ENCODE measurements at places on chromosomes 3 and 15.

DNA sequence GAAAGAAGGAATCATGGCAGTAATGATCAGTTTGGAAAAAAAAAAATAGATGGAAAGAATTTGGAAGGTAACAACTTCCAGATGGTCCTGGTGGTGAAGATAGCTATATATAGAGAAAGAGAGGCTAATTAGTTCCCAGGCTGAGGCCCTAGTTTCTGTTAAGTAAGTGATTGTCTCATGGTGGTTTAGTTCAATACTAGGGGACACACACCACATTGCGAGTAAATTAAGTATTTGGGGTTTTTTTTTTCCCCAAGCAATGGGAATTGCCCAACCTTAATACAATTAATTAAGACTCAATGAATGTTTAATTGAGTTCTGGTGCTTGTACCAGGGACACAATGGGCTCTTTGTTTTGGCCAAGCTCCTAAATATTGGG, 143.8 kb upstream of the WNT5A start:
- DNase-seq = no peak

- DNase-seq = no peak
These were observed 12.6 kb downstream of the DUSP7 start for GRCh38 chr3:52043750-52044149.

- DNase-seq = no peak
These were observed 82.9 kb downstream of the HES1 start for GRCh38 chr3:194218646-194219453.

DNA sequence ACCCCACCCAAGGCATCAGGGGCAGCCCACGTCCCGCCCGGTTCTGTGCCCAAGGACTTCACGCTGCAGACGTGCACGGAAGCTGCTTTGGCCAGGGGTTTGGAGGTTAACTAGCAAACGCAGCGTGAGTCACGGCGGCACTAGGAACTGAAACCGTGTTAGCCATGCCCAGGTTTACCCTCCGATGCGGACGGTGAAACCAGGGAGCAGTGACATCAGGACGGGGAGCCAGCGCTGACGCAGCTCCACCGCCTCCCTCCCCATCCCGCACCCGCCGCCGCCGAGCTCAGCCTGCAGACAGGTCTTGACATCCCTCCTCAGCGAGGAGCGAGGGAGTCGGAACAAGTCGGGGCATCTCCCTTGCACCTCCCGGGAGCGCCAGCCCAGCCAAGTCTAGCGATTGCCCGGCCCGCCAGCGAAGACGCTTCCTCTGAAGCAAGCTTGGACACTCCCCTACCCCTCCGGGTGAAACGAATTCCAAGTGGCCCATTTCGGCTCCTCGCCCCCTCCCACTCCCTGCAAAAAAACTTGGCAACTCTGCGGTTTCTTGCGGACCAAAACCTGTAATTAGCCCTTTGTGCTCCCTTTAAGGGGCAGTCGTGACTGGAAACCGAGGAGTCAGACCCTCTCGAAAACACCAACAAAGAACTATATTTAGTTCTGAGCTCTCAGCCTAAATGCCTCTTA, 1.4 kb upstream of the RAP2B start:
- DNase-seq = peak; percentile 91

DNA sequence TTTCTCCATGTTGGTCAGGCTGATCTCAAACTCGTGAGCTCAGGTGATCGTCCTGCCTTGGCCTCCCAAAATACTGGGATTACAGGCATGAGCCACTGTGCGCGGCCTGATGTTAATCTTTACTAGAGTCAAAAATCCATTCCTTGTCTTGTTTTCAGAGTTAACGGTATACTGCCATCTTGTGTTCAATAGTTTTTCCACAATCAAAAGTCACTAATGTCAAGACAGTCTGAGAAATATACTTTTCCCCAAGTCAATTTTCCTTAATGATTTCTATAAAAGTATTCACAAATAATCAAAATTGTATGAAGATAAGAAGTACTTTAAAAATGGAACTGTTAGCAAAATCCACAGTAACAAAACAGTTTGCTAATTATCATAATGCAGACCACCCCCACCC, 8.5 kb downstream of the CRBN start:
- DNase-seq = no peak

DNA sequence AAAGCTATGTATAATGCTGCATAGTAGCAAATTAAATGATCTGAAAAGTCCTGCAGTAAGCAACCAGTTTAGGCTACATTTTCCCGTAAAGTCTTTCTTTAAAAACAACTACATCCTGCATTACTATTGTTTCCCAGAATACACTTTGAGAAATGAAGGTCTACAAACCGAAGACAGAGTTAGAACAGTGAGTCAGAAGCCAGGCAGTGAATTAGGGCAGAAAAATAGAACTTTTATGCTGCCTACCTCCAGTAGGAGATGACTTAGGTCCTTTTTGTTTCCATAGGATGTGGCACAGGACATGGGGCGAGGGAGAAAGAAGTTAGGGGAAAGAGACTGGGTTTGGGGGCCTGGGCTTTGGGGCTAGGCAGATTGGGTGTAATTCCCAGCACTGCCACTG, 127.3 kb downstream of the PPM1L start:
- DNase-seq = no peak

GRCh38 chr3:47204875-47205274, 41.0 kb upstream of the SETD2 start:
- DNase-seq = no peak

DNA sequence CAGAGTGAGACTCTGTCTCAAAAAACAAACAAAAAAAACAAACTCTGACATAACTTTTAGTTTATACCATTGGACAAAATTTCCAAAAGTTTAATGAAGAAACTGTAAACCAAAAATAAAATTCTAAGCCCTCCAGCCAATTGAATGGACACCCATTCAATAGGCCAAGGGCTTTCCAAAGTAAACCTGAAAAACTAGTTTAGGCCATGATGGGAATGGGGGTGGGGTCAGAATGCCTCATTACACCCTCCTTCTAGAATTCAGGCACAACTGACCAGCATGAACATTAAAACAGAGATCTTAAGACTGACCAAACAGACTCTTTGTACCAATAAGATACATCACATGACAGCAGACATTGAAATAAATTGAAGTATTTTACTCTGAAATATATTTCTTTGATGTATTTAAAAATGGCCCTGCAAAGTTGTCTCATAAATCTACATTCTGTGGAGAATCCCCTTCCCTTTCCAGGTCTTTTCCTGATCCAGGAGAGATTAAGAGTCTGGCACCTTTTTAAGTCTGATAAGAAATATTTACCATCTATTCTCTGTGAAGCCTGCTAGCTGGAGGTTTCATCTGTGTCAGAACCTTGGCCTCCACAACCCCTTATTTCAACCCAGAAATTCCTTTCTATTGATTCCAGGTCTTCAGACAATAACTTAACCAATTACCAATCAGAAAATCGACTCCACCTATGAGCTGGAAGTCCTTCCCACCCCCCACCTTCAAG, 15.7 kb downstream of the THOC7 start:
- no peak for DNase-seq

DNA sequence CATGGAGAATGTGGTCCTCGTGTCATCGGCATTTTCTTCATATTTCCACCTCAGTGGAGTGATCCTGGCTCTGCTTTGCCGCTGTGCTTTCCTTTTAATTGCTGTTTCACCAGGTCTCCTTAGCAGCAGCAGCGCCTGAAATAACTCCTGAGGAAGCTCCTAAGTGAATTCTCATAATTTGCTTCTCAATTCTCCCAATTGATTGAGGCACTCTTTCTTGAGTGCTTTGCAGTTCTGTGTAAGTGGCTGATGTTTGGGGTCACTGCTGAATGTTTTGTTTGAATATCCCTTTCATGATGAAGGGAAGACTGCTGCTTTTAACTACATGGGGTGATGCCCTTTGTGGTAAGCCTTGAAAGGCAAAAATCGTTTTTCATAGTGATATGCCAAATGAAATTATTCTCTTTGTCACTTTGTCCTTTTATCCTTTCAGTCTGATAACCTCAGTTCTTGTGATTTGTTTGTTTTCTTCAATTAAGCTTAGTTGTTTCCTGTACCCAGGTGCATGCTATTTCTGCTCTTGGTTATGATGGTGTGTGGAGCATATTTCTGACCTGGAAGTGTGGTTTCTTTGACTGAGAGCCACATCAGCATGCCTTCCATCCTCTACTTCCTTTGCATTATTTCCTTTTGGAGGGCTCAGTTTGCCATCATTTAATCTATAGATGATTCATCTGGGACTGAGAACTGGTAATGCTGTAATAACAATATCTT, 36.7 kb downstream of the HMG20A start:
- no peak for DNase-seq

DNA sequence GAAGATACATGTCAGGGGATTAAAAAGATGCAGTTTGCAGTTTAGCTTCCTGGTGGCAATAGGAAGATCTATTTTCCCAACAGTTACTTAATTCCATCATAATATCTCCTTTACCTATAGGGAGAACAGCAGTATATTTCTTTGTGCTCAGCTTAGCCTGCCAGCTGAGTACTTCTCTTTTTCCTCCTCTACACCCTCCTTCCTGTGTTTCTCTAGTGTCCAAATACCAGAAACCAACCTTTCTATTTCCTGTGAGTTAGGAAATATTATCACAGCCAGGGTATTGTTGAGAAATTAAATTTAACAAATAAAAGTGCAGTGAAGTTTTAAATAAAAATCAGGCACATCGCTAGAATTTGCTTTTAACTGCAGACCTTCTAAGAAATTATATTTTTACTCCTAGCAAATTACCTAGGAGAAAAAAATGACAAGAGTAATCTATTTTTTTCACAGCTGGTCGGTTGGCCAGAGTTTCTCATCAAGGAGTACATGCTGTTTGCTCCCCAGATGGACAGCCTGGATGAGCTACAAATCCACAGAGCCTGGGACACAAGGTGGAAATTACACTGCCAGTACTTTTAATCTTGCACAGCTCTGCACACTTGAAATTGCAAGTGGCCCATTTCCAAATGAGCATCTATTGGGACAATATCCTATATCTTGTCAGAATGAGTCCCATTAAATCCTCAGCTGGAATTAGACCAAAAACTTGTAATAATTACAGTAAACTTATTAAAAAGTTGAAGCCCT, 185.2 kb upstream of the CFAP20DC start:
- no peak for DNase-seq

GRCh38 chr3:68764554-68764953, 167.8 kb downstream of the TAFA4 start:
- DNase-seq = no peak

DNA sequence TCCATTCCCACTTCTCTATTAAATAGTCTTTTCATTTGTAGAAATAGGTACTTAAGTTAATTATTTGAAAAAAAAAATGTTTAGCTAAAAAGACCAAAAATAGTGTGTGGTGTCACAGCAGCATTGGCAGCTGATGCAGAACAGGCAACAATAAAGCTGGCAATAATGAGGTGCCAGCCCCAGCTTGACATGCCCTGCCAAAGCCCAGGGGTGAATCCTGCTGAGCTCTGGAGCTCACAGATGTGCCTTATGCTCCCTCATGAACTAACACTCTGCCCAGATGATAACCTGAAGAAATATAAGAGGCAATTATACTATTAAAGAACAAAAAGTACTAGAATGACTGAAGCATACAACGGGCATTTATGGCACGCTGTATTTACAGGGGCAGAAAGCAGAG, 63.8 kb downstream of the IGSF11 start:
- DNase-seq = no peak

DNA sequence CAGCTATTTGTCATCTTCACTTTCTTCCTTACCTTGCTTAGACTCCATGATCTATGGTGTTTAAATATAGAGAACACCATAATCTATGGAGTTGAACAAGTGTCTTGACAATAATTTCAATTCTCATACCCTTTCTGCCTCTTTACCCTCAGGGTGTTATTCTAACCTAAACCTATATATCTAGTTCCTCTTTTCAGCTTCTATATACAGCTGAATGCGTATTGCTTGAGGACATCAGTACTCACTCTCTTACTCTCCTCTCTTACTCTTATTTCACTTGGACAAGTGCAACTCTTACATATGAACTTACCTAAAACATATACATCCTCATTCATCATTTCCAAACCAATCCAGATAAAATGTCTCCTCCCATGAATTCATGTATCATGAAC, 187.1 kb downstream of the RAP2B start:
- no peak for DNase-seq

DNA sequence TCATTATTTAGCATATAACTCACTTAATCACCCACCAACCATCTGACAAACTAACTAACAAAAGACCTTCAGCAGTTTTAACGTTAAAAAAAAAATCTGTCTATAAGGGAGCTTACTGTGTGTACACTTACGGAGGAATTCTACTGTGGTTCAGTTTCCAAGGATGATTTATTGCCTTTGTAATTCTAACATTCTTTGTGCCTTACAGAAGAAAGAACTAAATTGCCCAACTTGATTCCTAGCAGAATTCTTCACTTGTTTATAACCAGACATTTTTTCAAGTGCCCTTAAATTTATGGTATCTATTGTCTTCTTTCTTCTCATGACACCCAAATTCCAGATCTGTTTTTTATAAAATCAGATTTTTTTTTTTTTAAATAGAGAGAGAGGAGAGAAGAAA, 119.7 kb upstream of the IGSF10 start:
- no peak for DNase-seq

- DNase-seq = no peak
These were observed 99.8 kb downstream of the SLMAP start for GRCh38 chr3:57855943-57856342.

- DNase-seq = no peak
These were observed 96.7 kb downstream of the ATP10A start for GRCh38 chr15:25766417-25766816.

- DNase-seq = no peak
These were observed 3.9 kb downstream of the GPD1L start for GRCh38 chr3:32110233-32110760.

DNA sequence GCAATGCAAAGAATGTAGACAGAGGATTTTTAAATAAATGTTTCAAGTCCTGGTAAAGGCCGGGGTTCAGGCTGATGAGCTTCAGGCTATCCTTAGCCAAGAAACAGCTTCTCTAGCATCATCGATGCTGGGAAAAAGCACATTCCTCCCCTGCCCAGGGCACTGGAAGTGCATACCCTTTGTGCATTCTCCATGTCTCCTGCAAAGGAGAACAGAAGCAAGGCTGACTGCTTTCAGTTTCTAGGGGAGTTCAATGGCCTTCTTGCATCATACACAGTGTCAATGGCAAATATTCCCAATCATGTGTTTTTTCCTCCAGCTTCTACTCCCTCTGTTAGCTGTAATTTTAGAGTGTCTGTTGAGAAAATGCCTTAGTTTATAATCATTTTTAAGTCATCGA, 59.9 kb downstream of the GPR176 start:
- DNase-seq = no peak

DNA sequence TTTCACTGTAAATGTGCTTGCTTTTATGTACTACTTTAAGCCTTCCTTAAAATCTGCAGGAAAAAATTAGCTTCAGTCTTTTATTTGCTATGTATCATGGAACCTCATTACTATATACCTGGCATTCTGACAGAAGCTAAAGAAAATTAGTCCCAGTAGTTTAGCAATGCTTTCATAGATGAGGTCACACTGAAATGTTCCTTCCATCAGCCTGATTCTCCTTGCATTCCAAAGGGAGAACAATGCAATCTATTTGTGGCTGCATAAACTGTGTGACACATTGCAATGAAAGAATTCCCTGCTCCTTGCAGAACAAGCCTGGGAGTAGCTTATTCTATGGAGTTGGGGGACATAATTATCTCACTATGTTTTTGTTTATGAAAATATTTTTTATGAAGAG, 691.5 kb upstream of the ARPP21 start:
- no peak for DNase-seq
